ENCODE measurements at places on chromosomes 2 and 18.

- no peak for DNase-seq
Measured at GRCh38 chr18:13273800-13274199, 55.2 kb downstream of the LDLRAD4 start.

- DNase-seq = no peak
Measured at GRCh38 chr2:118936936-118937335, 5.1 kb upstream of the MARCO start.

GRCh38 chr2:164052006-164052405 lies 316.2 kb upstream of the FIGN start:
- DNase-seq = no peak

GRCh38 chr2:6972067-6972710 lies 55.0 kb downstream of the RNF144A start:
- no peak for DNase-seq

DNA sequence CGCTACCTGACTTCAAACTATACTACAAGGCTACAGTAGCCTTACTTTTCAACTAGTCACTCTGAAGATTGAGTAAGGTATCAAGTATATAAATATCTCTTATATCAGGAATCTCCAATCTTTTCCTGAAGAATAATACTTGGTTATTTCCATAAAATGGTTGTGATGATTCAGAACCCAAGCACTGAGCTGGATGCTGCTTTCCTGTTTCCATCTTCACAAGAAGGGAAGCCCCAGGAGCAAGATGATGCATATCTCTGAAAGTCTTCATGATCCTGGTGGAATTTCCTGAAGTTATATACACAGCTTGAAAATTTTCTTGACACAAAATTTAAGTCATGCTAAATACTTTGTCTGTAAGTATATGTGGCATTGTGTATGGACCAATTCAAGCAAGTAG lies 243.9 kb upstream of the TANK start:
- DNase-seq = no peak

- DNase-seq = no peak
Measured at GRCh38 chr2:11009891-11010290, 98.2 kb downstream of the KCNF1 start.

DNA sequence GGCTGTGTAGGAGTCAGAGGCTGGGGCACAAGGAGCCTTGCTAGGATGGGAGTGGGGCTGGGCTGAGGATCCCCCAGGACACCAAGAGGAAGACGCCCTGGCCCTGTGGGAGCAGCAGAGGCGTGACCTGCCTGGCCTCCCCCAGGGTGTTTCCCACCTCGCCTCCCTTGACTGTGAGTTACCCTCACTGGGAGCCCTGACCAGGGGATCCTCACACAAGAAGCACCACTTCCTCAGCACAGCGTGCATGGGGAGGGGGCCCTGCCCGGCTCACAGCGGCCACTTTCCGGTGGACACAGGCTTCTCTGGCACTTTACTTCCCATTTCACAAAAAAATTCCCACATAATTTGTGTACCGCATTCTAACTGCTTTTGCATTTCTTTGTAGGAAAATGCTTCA lies 187.7 kb downstream of the EIPR1 start:
- DNase-seq = no peak

DNA sequence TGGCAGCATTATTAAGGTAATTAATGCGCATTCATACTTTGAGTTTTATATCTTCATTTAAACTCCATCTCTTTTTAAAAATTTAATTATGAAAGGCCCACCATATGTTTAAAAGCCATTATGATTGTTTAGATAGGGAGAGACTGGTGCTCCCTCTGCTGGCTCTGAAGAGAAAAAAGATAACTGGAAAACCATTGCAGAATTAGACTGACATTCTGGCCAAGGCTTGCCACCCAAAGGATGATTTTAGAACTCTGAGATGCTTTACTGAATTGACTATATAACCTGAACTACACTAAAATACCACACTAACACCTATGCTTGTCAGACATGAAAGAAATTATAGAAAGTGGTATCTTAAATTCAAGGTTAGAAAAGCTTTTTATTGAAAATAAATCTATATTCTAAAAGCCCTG lies 127.6 kb upstream of the SPOPL start:
- no peak for DNase-seq

DNA sequence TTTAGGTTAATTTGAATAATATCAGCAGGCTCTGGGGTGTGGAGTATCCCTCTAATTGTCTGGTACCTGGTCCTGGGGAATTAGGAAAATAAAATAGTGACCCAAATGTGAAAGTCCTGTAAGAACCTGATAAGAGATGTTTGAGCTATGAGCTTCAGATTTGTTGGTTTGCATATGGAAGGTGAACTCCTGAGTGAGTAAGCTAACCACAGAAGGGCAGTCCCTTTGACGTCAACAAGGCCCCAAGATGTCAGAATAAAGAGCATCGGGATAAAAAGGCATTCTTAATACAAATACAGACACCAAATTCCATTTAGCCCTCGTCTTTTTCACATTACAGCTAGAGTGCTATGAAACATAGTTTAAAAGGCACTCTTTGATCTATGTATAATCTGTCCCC lies 1366.3 kb upstream of the TMEFF2 start:
- DNase-seq = no peak

DNA sequence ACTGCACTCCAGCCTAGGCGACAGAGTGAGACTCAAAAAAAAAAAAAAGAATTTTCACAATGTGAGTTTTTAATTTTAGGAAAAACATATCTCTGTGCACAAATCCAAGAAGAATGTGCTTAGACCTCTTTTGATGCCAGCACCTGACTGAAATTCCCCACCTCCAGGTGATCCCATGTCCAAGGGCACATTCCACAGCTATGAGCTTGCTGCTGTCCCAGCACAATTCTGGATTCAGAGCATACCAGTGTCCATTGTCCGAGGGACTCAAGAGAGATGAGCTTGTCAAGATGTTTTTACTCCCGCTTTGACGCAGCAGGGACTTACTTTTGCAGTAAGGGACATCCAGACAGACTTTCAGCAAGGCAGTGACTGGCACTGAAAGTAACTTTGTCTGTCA lies 489.1 kb upstream of the ACVR2A start:
- DNase-seq = no peak

GRCh38 chr2:118197011-118197675 lies 108.9 kb downstream of the INSIG2 start:
- DNase-seq = no peak

DNA sequence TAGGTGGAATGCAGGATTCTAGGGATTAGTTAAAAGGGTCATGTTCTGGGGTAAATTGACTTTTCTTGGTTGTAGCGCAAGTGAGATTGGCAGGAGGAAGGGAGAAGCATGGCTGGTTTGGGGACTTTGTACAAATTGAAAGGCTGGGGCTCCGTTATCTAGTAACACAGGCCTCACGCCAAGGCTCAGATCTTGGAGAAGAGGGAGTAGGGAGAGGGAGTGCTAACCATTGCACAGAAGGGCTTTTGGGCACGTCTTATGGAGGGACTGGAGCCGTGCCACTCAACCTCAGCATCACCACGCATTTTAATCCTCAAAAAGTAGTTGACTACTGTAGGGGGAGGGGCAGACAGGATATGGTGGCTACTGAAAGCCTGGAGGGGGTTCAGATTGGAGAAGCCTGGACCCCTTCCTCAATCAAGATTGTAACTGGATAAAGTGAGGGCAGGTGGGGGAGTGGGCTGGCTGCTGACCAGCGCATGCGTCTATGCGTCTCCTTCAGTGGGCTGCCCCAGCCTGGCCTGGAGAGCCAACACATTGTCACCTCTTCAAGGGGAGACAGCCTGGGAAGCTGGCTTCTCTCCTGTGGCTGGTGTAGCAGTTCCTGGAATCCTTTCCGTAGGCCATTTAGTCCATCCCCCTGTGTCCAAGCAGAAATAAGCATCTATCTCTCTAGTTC lies 14.3 kb downstream of the IGFBP5 start:
- DNase-seq = no peak

- no peak for DNase-seq
Measured at GRCh38 chr2:61995065-61995464, 89.6 kb downstream of the COMMD1 start.
